ENCODE measurements at places on chromosomes 1 and 21. TPM values are rescaled to one million over a fixed set of nuclear protein-coding genes. Genes with fewer than 3 reads are reported as not detected.

Gene PCNT
- total RNA-seq = 14.1 TPM

Gene IPP
- total RNA-seq = 8.3 TPM

Gene RAD54L
- 0.82 TPM for total RNA-seq

Gene CFHR1
- not detected for total RNA-seq

Gene S100B
- 0.59 TPM for total RNA-seq

Gene SPTA1
- total RNA-seq = not detected

Gene OR2T34
- not detected for total RNA-seq

Gene HECTD3
- total RNA-seq = 17.4 TPM

Gene SPAG17
- not detected for total RNA-seq
